ENCODE measurements at places on chromosomes 5 and 9.

DNA sequence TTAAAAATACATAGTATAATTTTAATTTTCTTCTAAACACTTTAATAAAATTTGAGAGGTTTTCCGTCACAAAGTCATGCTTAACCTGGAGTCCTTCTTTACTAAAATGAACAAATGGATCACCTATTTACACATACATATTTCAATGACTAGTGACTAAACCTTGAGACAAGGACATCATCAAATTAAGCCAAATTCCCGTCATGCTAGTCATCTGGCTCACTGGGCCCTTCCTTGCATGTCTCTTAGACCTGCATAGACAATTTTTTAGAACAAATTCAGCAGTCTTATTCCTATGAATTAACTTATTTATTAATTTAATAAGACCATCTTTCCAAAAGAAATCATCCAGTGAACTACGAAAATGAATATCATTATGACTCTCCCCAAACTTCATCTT, 26.6 kb downstream of the ERAP2 start:
- DNase-seq = no peak

GRCh38 chr5:75460942-75461610, 50.4 kb downstream of the CERT1 start:
- no peak for DNase-seq

GRCh38 chr9:4297151-4297785, 2.6 kb downstream of the GLIS3 start:
- peak; percentile 4 for DNase-seq

DNA sequence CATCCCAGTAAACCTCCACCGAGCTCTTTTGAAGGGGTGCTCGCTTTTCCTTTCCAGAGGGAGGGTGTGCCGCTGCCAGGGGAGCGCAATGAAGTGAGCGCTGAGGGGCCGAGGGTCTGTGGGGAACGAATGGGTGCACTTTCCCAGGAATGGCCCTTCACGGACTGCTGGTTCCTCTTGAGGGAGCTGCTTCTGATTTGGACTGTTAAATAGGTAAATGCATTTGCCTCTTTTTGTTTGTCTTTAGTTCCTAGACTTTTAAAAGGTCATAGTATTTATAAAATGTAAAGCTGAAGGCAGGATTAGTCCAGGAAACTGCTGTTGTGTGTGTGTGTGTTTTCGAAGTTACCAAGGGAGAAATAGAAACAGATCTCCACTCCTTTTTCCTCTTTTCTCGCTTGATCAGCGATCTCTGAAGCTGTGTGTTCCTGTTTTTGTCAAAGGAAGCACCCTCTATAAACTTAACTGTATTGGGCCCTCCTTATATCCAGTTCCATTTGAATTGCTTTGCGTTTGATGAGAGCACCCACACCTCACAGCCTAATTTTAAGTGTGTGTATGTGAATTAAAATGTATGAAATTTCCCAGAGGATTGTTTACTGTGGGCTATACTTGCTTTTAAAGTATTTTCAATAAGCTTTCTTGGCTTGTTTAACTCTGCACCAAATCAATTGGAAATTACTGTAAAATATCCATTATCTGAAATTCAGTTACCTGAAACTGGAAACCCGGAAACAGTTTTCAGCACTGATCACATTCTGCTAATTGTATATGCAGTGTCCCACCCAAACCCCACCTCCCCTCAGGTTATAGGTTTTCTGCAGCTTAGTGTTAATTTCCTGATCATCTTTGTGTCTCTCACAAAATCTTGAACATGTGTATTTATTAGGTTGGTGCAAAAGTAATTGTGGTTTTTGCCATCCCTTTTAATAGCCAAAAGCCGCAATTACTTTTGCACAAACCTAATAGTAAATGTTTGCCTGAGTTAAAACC, 966 bp downstream of the SNX2 start:
- no peak for DNase-seq

DNA sequence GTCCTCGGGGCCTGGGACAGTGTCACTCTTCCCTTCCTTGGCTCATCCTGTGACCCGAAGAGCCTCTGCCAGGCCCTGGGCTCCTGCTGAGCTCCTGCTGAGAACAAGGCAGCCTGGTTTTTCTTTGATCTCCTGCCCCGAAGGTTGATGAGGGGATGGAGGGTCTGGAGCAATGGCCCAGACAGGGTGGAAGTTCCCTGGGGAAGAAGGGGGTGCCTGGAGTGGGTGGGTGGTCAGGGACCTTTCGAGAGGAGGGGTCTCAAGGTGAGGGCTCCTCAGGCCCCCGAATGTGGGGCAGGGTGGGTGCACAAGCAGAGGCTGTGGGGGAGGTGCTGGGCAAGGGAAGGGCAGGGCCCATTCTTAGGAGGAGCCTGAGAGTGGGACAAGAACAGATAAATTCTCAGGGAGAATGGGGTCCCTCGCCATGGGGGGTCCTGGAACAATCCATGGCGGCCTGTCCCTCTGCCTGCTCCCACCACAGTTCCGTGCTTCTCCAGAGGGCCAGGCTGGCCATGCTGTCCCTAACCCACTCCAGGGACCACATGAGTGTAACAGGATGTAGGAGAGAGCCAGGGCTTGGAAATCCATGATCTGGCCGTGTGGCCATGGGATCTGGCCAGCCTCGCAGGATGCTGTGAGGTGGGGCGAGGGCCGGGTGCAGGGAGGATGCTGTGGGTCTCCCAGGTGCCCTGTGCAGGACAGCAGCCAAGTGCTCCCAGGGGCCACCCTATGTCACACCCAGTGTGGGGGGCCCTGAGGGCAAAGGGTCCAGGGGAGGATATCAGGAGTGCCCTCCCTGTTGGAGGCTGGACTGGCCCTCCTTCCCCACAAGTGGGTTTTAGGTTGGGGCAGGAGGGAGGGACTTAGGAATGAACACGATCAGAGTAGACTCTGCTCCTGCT, 128.5 kb upstream of the LPCAT1 start:
- DNase-seq = no peak

- no peak for DNase-seq
Observed at GRCh38 chr5:174151599-174152181, 106.2 kb downstream of the NSG2 start.

DNA sequence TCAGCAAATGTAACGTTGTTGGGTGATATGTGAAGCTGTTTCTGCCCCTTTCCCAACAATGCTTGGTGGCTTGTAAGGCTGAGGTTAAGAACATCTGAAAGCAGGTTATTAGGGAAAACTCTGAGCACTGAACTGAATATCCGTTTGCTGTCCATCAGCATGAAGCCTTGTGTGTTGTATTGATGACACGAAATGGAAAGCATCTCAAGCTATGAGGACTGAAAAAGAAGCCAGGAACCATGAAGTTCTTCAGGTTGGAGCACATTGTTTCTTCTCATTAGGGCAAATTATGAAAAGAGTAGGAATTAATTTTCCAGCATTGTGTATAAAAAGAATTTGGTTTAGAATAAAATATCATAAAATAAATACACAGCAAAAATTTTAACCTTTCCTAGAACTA, 106.8 kb downstream of the IZUMO3 start:
- DNase-seq = no peak

DNA sequence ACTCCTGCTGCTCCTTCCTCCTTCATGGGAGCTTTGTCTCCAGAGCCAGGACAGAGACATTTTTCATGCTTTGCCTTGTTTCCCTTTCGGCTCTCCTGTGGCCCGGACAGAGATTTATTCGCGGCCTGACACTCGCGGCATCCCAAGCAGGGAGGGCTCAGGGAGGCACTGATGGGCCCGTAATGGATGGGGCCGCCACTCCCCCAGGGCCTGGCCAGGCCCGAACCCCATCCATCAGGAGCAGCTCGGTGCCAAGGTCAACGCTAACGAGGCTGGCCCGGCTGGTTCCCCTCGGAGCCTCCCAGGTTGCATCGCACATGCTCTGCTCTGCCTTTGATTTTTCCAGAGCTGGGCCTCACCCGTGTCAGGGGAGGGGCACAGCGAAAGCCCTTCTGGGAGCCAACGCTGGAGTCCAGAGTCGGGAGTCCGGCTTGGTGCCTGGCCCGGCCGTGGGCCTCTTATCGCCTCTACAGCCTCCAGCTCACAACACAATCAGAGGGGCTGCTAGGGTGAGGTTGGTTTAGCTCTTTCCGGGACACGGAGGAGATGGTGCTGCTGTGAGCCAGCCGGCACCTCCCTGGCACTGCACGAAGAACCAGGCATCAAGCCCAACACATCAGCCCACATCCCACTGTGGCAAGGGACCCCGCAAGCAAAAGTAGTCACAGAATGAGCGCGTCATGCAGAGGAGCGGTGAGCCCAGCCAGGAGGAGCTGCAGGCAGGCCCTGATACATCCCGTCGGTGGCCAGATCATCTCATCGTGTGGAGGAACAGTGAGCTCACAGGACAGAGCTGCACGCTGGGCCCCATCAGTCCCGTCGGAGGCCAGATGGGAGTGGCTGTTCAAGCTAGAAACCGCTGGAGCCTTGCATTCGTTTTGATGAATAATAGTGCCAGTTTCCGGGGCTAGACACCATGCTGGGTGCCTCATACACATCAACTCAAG, 72.2 kb upstream of the BARHL1 start:
- DNase-seq = no peak

- no peak for DNase-seq
Observed at GRCh38 chr5:58066076-58066475, 393.8 kb downstream of the PLK2 start.

DNA sequence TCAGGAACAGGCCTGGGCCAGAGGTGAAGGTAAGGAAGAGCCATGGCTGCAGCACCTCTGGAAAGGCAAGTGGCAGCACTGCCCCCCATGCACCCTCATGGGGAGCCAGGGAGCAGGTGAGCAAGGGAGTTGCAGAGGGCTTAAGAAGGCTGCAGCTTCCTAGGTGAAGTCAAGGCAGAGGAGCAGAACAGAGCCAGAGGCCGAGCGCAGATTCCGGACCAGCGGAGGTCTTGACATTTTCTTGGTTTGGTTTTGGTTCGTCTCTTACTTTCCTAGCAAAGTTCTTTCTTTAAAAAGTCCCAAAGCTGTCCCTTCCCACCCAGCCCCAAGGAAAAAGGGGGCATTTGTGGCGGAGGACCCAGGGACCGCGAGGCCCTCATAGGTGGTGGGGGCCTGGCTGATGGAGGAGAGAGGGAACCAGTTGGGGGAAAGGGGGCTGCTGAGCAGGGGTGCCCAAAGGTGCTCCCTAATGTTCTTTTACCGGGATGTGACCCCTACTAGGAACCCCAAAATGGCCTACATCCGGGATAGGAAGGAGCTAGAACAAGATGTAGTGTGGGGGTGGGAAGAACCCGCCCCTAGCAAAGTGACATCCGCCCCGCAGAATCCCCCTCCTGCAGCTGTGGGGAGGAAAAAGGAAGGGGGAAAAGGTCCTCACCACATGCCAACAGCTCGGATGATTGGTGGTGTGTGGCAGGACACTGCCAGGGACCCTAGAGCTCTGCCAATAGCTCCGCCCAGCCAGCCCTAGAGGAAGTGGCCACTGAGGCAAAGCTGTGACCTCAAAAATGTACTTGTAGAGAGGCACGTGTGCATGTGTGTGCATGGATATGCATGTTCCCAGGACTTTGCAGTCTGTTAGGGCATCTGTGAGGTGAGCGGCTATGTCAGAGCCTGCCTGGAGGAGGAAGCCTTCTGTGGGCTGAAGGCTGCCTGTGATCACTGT, 914 bp upstream of the CD72 start:
- no peak for DNase-seq

GRCh38 chr9:100674419-100675122, 96.7 kb downstream of the CAVIN4 start:
- no peak for DNase-seq

DNA sequence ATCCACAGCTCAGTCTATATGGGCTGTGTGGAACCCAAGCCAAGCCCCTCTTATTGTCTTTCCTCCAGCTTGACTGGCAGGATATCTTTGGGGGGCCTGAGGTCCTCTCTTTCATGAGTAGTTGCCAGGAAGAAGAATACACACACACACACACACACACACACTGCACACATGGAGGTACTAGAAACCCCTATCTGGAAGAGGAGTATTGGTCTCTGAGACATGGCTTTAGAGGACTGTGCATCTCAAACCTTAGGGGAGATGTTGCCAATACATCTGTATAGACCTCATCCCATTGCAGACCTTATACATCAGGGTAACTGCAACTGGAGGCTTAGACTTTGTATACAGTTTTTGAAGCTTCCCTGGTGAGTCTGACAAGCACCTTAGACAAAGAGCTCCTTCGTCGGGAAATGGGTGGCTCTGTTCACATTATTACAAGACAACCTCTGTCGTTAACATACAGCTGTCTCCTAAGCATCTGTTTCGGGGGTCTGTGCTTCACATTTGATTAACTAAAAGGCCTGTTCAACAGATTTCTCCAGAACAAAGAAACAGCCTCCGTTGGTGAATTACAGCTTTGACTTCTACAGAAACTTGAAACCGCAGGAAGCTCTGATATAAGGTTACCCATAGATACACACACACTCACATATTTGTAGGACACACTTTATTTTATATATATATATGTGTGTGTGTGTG, 5.5 kb upstream of the ENTREP1 start:
- DNase-seq = no peak

GRCh38 chr9:78238046-78239038, 2.5 kb downstream of the CEP78 start:
- no peak for DNase-seq

- DNase-seq = no peak
Observed at GRCh38 chr5:11797132-11797531, 107.1 kb downstream of the CTNND2 start.

- no peak for DNase-seq
Observed at GRCh38 chr9:105138306-105138801, 106.1 kb upstream of the SLC44A1 start.

- DNase-seq = no peak
Observed at GRCh38 chr5:127754706-127755105, 51.5 kb downstream of the CCDC192 start.

- DNase-seq = no peak
Observed at GRCh38 chr5:91976451-91976850, 593.3 kb upstream of the ARRDC3 start.

GRCh38 chr9:92895812-92896436, 18.1 kb upstream of the ZNF484 start:
- DNase-seq = no peak

- no peak for DNase-seq
Observed at GRCh38 chr5:115855959-115856358, 14.2 kb downstream of the AP3S1 start.

DNA sequence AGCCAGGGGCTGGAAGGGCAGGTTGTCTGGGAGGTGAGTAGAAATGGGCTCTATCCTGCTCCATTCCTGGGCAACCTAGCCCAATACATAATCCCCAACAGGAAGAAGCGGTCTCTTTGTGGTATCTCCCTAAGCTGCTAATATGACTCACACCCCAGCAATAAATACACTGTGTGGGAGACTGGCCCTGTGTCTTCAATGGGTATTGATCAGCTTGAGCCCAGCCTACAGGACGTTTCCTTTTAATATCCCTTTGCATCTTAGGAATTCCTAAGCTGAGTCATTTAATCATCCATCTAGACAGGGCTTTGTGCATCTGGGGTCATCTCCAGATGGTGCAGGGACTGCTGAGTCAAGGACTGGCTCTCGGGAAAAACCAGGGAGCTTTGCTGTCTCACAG, 207.0 kb upstream of the PANK3 start:
- DNase-seq = no peak

DNA sequence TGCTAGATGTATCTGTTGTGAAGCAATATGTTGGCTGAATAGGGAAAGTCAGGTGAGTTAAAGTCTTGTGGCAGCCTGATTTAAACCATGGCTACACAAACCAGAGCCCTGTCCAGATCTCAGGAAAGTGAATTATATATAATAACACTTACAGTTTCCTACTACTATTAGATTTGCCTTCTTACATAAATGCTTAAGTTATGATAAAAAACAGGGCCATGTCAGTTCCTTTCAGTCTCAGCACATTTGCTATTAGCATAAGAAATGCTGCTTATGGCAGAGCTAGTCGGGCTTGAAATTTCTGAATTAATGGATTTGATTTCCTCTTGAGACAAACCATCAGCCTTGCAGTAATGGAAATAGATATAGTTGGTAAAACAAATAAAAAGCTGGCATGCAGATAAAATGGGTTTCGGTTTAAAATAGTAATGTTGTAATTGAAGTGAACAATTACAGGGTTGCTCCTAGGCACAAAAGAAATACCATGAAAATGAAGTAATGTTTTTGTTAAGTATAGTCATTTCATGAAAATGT, 664.2 kb upstream of the ZNF608 start:
- no peak for DNase-seq
